ENCODE measurements at places on chromosomes 5 and 9.

GRCh38 chr5:151459680-151460324 is 12.4 kb downstream of the SLC36A1 start:
- peak; percentile 68 for DNase-seq

DNA sequence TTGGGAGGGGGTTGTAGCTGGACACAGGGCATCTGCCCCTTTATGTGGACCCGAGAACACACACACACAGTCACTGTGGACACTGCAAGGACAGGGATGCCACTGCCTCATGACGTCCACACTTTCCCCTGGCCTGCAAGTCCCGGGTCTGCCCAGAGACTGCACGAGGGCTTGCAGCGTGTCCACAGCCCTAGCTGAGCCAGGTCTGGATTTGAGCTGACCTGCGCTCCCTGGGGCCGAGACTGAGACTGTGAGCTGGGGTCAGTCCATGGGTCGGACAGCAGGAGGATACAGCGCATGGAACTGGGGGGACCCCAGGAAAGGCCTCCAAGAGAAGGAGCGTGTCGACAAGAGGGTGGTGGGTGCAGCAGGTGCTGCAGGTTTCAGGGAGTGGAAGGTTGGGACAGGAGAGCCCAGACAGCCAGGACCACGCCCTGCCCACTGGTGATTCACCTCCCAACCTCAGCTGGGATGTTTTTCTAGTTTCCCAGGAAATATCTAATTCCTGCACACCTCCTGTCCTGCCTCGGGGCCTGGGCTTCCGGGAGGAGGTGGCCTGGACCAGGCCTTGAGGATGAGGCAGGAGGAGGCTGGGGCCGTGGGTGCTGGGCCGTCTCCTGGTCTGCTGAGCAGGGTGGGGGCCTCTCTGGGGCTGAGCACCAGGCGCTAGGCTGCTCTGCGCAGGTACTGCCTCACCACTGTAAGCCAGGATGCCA is 806 bp upstream of the RNF224 start:
- no peak for DNase-seq

DNA sequence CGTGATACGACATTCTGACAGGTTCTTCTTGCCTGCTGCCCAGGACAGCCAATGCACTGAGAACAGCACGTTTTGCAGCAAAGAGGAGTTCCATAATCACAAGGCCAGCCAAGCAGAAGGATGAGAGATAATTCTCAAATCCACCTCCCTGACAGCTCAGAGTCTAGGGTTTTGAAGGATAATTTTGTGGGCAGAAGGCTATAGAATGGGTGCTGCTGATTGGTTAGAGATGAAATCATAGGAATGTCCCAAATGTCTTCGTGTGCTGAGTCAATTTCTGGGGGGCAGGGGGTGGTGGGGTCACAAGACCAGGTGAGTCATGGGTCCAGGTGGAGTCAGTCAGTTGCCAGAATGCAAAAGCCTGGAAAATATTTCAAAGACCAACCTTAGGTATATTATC is 175.5 kb upstream of the SLC30A5 start:
- no peak for DNase-seq

DNA sequence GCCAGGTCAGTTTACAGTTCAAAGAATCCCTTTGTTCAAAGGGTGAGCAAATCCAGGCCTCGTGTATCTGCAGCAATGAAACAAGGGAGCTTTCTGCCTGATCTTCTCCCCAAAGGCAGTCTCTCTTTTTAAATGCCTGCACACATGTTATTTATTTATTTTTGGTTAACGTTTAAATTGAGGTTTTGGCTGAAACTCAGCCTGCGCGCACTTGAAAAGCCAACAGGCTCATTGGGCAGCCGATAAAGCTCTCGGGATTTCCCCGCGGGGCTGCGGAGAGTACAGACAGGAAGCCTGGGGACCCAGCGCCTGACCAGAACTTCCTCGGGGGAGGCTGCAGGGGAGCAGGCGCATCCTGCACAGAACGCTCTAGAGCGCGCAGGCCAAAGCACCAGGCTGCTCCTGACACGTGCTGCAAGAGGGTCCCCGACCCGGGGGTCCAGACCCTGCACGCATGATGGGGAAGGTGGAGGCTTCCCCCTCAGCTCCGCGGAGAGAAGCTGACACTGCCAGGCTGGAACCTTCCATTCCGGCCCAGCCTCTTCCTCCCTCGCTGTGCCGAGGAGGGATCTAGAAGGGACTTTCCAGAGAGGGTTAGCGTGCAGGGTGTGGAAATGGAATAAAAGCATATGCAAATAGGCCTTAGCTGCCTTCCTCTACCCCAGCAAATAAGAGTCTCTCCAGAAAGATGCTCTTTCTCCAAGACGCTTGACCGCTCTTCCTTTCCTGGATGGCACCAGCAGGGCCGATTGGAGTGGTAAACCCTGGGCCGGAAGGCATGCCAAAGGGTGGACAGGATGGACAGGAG is 46.1 kb downstream of the PTTG1 start:
- peak; percentile 70 for DNase-seq

DNA sequence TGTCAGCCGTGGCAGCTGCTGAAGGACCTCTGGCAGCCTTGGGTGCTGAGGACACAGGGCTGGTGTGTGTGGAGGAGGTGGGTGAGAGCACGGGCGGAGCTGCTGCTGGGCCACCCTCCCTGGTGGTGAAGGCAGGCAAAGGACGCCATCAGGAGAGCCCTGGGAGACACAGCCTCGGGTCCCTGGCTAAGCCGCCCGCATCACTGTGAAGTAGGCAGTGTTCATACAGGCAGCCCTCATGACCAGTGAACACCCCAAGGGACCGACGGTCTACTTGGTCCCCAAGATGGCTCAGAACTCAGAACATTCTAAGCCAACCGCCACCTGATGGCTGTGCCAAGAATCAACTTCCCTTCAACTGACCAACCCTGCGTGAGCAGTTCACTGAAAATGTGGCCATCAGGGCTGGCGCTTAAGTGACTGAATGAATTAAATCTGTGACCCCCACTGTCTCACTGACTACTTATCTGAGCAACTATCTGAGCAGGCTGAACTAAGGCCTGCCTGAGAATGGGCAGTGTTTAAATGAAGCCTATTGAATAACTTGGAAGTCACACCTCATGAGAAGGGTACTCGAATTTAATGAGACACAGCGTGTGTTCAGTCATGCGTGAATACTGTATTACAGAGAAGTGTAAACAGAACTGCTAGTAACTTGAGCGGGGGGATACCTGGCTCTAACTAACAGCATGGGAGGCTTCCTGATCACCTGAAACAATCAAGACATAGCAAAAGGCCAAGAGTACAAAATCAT is 54.7 kb upstream of the SIMC1 start:
- no peak for DNase-seq

- no peak for DNase-seq
Observed at GRCh38 chr5:158868546-158868945, 231.2 kb downstream of the EBF1 start.

DNA sequence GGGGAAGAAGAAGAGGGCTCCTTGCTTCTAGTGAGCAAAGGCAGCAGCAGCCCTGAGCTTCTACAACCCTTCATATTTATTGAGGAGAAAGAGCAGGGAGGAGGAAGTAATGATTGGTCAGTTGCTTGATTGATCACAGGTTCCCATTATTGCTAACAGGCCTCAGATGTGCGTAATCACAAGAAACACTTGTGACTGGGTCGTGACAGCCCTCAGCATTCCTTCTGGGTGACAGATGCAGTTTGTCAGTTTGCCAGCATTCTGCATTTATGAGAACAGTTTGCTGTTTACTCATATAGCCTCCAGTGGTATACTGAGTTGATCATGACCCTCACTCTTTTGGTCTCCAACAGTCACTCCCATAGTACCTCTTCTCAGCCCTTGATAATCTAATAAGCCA is 111.5 kb upstream of the TNC start:
- DNase-seq = no peak

GRCh38 chr9:93593144-93593658 is 16.8 kb downstream of the PHF2 start:
- DNase-seq = peak; percentile 44

GRCh38 chr5:136639616-136640015 is 274.3 kb upstream of the TRPC7 start:
- DNase-seq = no peak

- no peak for DNase-seq
Observed at GRCh38 chr9:68898781-68899439, 115.0 kb downstream of the PRKACG start.

- DNase-seq = no peak
Observed at GRCh38 chr5:148499452-148499851, 115.7 kb downstream of the FBXO38 start.

DNA sequence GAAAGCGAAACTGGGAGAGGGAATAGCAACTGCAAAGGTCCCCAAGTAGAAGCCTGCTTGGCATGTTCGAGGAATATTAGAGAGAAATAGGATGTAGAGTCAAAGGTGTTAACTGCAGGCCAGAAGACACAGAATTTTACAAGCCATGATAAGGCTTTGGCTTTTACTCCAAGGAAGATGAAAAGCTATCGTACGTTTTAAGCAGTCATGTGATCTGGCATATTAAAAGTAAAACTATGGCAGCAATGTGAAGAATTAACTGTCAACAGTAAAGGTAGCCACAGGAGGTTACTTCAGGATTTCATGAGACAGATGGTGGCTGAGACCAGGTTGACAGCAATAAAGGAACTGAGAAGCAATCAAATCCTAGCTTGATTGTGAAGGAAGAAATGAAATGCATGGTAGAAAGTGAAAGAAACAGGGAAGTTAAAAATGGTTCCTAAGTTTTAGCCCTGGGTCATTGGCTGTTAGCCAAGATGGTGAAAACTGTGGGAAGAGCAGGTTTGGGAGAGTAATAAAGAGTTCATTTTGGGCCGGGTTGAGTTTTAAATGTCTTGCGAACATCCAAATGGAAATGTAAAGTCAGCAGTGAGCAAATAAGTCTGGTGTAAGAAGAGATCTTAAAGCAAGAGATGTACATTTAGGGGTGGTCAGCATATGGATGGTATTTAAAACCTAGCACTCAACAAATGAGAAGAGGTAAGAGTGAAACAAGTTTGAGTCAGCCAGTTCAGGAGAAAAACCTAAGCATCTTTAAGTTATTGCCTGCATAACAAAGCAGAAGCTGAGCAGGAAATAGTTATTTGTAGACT is 20.3 kb upstream of the TTC33 start:
- no peak for DNase-seq

DNA sequence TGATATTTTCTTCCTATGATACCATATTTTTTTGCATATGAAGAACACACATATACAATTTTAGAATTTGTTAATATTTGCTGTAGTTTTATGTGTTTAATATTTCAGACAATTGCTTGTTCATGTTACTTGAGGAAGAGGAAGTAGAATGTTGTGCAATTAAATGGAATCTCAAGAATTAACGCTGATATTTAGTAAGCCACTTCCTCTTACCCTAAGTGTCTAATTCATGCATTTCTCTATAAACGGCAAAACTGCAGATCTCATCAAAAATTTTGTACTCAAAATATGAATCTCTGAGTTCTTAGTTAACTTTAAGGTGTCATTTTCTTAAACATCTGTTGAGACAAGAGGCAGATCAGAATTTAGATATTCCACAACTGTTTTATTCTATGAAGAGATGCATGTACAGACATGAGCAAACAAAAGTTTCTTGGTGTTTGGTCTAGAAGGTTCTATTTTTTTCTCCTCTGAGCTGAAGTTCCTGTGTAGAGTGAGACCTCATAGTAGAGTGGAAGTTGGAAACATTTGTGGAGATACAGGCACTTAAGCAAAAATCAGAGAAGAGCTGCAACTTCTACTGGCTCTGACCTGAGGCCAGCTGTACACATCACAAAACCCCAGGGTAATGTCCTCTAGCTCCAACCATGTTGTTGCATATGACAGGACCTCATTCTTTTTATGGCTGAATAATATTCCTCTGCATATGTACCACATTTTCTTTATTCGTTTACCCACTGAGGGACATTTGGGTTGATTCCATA is 16.6 kb upstream of the TGFBI start:
- no peak for DNase-seq

DNA sequence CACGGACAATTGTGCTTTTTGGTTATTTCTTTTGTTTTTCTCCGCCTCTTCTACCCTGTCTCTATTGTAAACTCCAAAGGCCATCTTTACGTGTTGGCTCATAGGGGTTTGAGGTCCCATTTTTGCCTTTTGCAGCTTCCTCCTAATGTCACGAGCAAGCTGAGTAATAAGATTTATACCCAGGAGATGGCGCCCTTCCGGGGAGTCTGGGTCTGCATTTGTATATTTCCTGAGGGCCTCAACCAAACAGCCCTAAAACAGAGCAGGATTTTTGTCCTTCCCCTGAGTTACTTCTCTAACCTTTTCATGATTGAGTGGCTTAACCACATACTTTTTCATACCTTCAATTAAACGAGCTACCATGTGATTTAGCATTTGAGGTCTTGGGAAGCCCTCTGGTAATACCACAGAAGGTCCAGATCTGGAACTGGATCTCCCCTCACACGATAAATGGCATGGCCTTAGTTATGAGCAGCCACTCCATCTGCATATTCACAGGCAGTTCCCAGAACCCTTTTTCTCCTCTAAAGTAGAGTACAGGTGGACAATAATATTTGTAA is 11.2 kb upstream of the CFAP95 start:
- peak; percentile 33 for DNase-seq

DNA sequence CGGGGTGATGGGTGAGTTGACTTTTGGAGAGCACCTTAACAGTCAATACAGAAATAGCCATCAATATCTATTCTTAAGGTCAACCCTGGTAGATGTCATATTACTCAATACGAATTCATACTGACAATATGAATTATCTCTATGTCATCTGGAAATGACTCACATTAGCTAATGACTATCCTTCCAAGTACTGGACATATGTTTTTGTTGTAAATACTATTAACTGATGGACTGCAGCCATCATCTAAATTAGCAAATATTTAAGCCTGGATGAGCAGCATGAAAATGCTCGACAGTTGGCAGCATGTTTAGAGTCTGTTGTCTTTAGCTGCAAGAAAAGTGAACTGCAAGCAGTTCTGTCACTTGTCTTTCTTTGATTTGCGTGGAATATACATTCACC is 19.6 kb upstream of the ISOC1 start:
- no peak for DNase-seq

DNA sequence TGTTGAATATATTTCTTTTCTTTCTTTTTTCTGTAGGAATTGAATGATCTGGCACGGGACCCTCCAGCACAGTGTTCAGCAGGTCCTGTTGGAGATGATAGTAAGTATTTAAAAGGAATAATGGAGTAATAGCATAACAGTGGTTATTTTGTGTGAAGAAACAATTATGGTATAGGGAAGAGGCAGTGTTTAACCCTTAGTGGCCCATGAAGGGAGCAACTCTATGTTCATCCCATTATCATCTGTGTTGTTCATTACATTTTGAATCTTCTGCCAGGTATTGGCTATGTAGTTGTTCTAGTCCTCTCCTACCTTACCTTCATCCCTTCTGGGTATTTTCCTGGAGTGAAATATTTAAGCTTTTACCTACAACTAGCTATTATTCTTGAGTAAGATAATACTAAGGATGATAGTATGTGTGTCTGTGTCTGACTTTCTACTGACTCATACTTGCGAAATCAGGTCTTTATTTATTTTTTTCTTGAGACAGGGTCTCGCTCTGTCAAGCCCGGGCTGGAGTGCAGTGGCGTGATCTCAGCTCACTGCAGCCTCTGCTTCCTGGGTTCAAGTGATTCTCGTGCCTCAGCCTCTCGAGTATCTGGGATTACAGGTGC is 39.3 kb downstream of the UBE2D2 start:
- DNase-seq = peak; percentile 33
